ENCODE measurements at places on chromosomes 11 and 22. TPM values are rescaled to one million over a fixed set of nuclear protein-coding genes. Genes with fewer than 3 reads are reported as not detected.

- H3K27ac ChIP-seq, result no peak overlapping the region
- H3K27me3 ChIP-seq, result no peaks in the 10 kb centered on the region
- no peak for DNase-seq
- peaks cover 58% of the 10 kb centered on the region for H3K36me3 ChIP-seq
- peaks cover 9% of the 10 kb centered on the region for H3K4me1 ChIP-seq
Observed at GRCh38 chr11:121561240-121561639, 108.5 kb upstream of the SORL1-AS1 start.

DNA sequence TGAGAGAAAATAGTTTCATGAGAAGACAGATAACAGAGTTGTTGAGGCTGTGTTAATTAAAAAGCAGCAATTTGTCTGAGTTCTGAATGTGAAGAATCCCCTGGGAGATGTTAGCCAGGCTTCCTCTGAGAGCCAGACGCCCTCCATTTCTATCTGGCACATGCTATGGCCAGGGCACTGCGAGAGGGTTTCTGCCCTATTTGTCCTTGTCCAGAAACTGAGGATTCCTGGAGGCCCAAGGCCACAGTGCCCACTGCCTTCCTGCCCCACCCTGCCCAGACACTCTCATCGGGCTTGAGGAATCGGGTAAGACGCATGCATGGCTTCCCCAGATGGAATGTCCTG lies 484.6 kb downstream of the OPCML start:
- no peaks in the 10 kb centered on the region for H3K27me3 ChIP-seq
- H3K4me1 ChIP-seq, result no peaks in the 10 kb centered on the region
- no peaks in the 10 kb centered on the region for H3K36me3 ChIP-seq

- H3K4me1 ChIP-seq, result peaks cover 94% of the 10 kb centered on the region
- H3K27me3 ChIP-seq, result no peaks in the 10 kb centered on the region
- H3K27ac ChIP-seq, result peak overlapping the region; percentile 99
- no peak overlapping the region for H3K4me3 ChIP-seq
Observed at GRCh38 chr11:118006153-118006534, 19.9 kb downstream of the IL10RA start.

DNA sequence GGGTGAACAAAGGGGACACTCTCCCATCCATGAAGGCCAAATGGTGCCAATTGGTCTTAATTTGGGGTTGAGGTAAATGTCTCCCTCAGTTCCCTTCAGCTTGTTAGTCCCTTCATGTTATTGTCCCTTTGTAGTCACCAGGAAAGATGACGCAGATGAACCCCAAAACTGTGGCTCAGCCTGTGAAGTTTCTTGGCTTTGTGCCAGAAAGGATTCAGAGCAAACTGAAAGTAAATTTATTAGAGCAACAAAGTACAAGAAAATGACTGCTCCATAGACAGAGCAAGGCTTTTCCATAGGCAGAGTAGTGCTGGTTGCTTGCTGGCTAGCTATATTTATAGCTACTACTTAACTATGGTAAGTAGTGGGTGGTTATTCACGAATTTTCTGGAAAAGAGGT lies 16.7 kb downstream of the OR4C3 start:
- no peaks in the 10 kb centered on the region for H3K36me3 ChIP-seq
- H3K27me3 ChIP-seq, result no peaks in the 10 kb centered on the region
- H3K4me1 ChIP-seq, result peaks cover 3% of the 10 kb centered on the region
- peak; percentile 67 for DNase-seq
- no peak overlapping the region for H3K27ac ChIP-seq

DNA sequence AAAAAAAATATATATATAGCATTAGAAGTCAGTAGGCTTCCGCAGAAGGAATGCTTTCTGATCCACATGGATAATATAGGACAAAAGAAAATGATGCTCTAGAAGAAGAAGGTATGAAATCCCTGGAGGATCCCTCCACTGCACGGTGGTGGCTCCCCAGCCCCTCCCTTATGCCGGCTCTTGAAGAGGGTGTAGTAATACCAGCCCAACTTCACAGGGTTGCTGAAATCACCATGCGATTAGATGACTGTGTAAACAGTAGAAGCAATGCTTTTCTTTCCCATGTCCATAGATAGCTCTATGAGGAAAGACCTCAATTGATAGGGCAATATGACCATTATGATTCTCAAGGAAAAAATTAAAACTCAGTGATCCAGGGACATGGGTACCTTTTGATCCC lies 3.2 kb upstream of the ETS1 start:
- H3K36me3 ChIP-seq, result peaks cover 2% of the 10 kb centered on the region
- peaks cover 2% of the 10 kb centered on the region for H3K4me1 ChIP-seq
- H3K27me3 ChIP-seq, result peaks cover 30% of the 10 kb centered on the region
- DNase-seq, result no peak

GRCh38 chr22:49951000-49951677 lies 9.4 kb upstream of the PIM3 start:
- no peak overlapping the region for H3K4me3 ChIP-seq
- no peaks in the 10 kb centered on the region for H3K36me3 ChIP-seq
- H3K4me1 ChIP-seq, result no peaks in the 10 kb centered on the region
- H3K27ac ChIP-seq, result no peak overlapping the region

The SYT13 gene
- total RNA-seq, result not detected
